ENCODE measurements at places on chromosomes 2 and 18. TPM values are rescaled to one million over a fixed set of nuclear protein-coding genes. Genes with fewer than 3 reads are reported as not detected.

DNA sequence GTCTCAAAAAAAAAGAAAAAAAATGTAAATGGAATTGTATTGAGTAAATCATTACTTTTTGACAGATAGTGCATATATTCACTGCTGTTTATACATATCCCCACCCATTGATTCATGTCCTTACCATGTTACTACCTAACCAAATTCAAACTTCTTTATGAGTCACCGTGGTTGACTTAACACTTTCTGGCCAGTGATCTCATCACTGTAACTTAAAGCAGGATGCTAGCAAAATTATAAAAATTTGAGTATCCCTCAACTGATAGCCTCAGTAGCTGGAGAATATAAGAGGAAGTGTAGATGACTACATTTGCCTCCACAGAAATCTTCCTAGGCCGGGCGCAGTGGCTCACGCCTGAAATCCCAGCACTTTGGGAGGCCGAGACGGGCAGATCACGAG is 13.4 kb downstream of the CNOT9 start:
- no peak for DNase-seq

GRCh38 chr2:120917886-120918285 is 182.2 kb downstream of the GLI2 start:
- no peak for DNase-seq

GRCh38 chr2:61726456-61727209 is 127.2 kb downstream of the FAM161A start:
- no peak for DNase-seq

DNA sequence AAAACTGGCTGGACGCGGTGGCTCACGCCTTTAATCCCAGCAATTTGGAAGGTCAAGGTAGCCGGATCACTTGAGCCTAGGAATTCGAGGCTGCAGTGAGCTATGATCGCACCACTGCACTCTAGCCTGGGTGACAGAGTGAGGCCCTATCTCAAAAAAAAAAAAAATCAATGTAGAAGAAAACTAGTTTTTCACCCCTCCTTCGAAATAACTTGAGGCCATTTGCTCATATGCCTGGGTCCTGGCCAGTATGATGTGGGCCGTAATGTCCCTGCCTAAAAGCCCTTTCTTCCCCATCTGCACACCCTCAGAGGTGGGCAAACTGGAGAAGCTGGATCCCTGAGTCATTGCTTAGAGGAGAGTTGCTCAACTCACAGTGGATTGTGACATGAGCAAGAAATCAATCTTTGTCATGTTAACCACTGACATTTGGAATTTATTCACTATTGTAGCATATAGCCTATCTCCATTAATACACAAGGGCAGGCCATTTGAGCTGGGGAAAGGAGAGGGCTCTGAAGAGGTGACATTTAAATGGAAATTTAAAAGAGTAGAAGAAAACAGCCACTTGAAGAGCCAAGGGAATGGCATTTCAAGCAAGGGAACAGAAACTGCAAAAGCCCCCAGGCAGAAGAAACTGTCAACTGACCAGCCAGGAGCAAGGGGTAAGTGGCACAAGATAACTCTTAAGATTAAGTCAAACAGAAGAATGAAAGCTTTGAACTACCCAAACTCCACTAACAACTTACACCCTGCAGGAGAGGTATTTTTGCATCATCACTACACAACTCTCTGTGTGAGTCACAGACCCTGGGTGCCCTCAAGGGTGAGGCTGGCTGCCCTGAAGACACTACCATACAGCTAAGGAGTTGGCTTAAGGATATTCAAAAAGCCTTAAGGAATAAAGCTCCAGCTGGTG is 7.6 kb upstream of the METTL21A start:
- no peak for DNase-seq

DNA sequence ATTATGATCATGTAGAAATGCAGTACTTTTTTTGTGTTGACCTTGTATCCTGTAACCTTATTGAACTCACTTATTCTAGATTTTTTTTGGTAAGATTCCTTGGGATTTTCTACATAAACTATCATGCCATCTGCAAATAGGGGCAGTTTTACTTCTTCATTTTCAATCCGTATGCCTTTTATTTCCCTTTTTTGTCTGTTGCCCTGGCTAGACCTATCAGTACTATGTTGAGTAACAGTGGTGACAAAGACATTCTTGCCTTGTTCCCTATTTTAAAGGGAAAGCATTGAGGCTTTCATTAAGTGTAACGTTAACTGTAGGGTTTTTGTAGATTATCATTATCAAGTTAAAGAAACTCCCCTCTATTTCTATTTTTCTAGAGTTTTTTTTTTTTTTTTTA is 92.3 kb downstream of the LYPD1 start:
- DNase-seq, result no peak

- DNase-seq, result no peak
These were observed 8.4 kb downstream of the INPP4A start for GRCh38 chr2:98453083-98453482.

- DNase-seq, result no peak
These were observed 94.6 kb downstream of the PMAIP1 start for GRCh38 chr18:59994357-59994756.

GRCh38 chr18:2970772-2971659 is 41.9 kb downstream of the LPIN2 start:
- no peak for DNase-seq

- no peak for DNase-seq
These were observed 153.4 kb upstream of the CCDC150 start for GRCh38 chr2:196486146-196486545.

DNA sequence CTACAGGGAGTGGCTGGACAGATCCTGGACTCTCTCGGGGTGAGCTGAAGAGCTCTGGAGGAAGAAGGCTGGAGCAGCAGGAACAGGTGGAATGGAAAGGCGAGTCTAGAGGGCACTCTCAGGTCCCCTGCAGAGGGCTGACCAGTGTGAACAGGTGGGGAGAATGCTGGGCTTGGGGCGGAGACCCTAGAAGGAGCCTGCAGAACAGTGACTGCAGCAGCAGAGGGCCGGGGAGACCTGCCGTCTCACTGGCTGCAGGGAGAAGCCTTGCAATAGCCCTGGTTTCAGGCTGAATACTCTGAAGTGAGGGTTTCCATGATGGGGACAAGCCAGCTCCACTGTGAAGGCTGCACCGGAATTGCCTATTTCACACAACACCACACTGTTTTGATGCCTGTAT is 626.7 kb upstream of the SALL3 start:
- no peak for DNase-seq

DNA sequence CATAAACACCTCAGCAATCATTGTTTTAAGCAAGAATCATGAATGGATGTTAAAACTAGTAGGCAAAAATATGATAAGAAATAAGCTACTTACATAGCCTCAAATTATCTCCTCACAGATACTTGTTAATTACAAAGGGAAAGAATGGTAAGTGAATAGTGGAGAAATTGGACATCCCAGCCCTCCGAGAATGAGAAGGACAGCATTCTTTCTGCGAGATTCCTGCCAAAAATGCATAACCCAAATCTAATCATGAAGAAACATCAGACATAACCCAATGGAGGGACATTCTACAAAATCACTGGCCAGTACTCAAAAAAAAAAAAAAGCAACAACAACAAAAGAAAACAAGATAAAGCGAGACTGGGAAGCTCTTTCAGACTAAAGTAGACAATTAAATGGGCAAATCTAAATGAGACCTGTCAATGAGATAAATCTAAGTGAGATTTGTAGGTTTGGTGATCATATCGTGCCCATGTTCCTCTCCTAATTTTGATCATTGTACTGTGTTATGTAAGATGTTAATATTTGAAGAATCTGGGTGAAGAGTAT is 57.9 kb upstream of the GLI2 start:
- no peak for DNase-seq

GRCh38 chr2:43241558-43241957 is 15.2 kb upstream of the ZFP36L2 start:
- no peak for DNase-seq

GRCh38 chr2:196924051-196924450 is 2.5 kb downstream of the PGAP1 start:
- DNase-seq, result no peak

GRCh38 chr2:128783896-128784295 is 465.2 kb upstream of the HS6ST1 start:
- DNase-seq, result no peak

DNA sequence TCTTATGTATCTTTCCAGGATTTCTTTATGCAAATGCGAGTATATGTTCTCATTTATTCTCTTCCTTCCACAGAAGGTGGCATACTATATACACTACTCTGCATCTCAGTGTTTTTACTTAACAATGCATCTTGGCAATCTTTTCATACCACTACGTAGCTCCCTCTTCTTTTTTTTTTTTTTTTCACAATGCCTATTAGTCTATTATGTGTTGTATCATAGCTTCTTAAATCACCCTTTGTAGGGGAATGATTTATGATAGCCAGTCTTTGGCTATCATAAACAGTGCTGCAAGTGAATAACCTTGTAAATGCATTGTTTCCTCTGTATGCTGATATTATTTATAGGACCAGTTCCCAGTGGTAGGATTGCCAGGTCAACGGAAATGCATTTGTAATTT is 204.2 kb downstream of the BABAM2 start:
- no peak for DNase-seq

DNA sequence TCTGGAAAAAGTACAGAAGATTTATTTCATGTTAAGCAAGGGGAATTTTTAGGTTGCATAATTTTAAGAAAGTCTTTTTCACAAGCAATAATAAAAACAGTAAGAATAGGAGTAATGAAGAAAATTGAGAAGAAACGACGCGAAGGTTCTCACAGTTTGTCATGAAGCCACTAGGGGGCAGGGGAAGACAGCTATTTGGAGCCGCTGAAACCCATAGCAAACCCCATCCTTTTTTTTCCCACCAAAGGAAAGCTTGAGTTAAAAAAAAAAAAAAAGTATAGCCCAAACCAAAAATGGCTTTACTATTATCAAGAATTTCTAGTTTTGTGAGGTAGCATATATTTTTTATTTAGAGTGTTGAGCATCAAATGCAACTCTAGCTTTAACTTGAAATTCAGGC is 300.9 kb downstream of the PHLPP1 start:
- DNase-seq, result peak; percentile 8

- DNase-seq, result no peak
These were observed 17.9 kb downstream of the NRXN1 start for GRCh38 chr2:51013933-51014526.

- DNase-seq, result no peak
These were observed 99.3 kb downstream of the GAREM1 start for GRCh38 chr18:32371384-32371783.

- no peak for DNase-seq
These were observed 1464.6 kb upstream of the CELF4 start for GRCh38 chr18:39030124-39030655.

GRCh38 chr18:77062518-77063003 is 70.0 kb downstream of the MBP start:
- no peak for DNase-seq

GRCh38 chr2:235860111-235860510 is 308.1 kb downstream of the GBX2 start:
- DNase-seq, result peak; percentile 43

DNA sequence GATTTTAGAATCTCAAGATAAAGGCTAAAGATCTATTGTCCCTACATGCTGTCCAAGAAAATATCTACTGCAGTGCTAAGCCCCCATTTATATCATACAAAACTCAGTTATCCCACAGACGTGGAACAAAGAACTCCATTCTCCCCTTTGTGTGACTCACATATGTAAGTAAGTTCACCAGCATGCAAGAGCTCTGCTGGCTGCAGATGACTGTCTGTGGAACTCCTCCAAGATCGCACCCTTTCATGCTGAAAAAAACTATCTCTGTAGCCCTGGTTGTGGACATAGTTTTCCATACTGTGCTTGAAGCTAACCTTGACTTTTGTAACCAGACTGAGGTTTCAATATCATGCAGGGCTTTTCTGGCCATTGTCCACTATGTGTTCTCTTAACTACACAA is 207.1 kb downstream of the ZNF521 start:
- DNase-seq, result no peak

GRCh38 chr2:56334622-56335021 is 150.8 kb downstream of the CCDC85A start:
- DNase-seq, result no peak

- DNase-seq, result no peak
These were observed 362.6 kb downstream of the RIT2 start for GRCh38 chr18:42752916-42753315.

DNA sequence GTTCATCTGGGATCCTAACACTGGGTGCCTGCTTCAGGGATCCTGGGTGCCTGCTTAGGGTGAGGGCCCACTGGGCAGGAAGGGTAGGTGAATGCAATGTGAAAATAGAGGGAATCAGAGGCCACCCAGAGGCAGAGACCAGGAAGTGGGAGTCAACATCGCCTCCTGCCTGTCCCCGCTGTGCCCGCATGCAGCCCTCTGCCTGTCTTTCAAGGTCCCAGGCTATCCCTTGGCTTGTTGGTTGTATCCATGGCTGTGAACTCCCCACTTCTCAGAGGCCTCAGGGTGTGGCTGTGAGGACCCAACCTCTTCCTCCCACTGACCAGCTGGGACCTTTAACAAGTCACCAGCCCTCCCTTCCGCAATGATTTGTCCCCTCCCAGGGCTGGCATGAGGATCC is 26.5 kb downstream of the PSD4 start:
- DNase-seq, result no peak

GRCh38 chr2:97713296-97714083 is at the start of gene ZAP70:
TSS of gene ZAP70 (plus strand) at chr2:97713576. CDS start at chr2:97724037, 10,461 bp downstream.
- DNase-seq, result no peak

GRCh38 chr2:86019121-86019520 is 86.6 kb downstream of the POLR1A start:
- DNase-seq, result no peak

DNA sequence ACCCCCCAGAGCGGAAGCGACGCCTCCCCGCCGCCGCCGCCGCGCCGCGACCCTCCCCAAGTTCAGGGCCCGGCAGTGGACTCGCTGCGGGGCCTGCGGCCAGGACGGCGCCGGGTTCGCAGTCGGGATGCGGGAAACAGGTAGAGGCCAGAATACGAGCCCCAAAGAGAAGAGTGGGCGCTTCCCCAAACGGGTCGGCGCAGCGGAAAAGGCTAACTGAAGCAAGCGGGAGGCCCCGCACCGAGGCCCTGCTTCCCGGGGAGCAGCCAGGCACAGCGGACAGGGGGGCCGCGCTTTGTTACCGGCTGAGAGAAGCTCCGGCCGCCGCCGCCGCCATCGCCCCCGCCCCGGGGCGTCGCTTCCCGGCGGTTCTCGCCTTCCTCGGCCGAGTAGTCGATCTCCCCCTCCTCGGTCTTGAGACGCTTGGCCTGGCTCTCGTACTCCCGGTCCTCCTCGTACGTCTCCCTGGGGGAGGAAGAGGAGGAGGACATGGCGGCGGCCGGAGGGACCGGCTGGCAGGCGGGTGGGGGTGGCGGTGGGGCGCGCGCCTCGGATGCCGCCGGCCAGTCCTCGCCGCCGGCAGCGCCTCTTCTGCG is 494 bp downstream of the HNRNPLL start:
- no peak for DNase-seq

The GALR1 gene
- not detected for total RNA-seq

The ASIC4 gene
- not detected for total RNA-seq

The MEIS1 gene
- total RNA-seq, result 24.1 TPM

The SLC16A14 gene
- 0.21 TPM for total RNA-seq

The CROCC2 gene
- total RNA-seq, result not detected

The PARD6G gene
- 0.99 TPM for total RNA-seq

The IGFBP5 gene
- total RNA-seq, result 0.20 TPM

The RAB12 gene
- 81.9 TPM for total RNA-seq

The PCARE gene
- not detected for total RNA-seq

The COX5B gene
- total RNA-seq, result 219 TPM

The DSG2 gene
- total RNA-seq, result under 0.01 TPM

The SIX3 gene
- not detected for total RNA-seq

The IL1A gene
- total RNA-seq, result 0.73 TPM

The CDCA7 gene
- 16.7 TPM for total RNA-seq

The CFC1 gene
- total RNA-seq, result not detected

The IL36B gene
- not detected for total RNA-seq

The ABI2 gene
- total RNA-seq, result 42.2 TPM

The CCDC74B gene
- 1.2 TPM for total RNA-seq

The MERTK gene
- 33.6 TPM for total RNA-seq

The SPHKAP gene
- not detected for total RNA-seq

The ANKRD30BL gene
- total RNA-seq, result not detected

The TMEM178A gene
- total RNA-seq, result 0.28 TPM

The ST8SIA3 gene
- total RNA-seq, result not detected

The KCNS3 gene
- 2.6 TPM for total RNA-seq
